A172 (cell line): ENCODE measurements at places on chromosomes 2 and 18. TPM values are rescaled to one million over a fixed set of nuclear protein-coding genes. Genes with fewer than 3 reads are reported as not detected.

DNA sequence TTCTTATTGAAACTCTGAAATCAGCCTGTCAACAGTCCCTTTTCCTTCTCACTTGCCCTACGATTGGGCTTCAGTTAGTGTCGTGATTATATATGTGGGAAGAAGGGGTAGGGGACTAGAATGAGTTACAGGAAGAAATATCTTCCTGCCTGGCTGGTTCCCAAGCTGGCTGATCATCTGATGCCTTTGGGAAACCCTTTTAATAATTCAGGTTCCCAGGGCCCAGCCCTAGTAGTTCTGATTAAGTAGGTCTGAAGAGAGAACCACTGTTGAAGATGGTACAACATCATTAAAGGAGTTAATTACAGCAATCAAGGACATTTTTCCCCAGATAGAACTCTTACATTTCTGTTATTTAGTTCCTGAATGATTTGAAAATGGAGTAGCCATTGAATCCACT lies 110.1 kb upstream of the EML6 start:
- DNase-seq, result peak; percentile 66

- no peak for DNase-seq
Measured at GRCh38 chr2:213545481-213545880, 261.2 kb downstream of the SPAG16 start.

DNA sequence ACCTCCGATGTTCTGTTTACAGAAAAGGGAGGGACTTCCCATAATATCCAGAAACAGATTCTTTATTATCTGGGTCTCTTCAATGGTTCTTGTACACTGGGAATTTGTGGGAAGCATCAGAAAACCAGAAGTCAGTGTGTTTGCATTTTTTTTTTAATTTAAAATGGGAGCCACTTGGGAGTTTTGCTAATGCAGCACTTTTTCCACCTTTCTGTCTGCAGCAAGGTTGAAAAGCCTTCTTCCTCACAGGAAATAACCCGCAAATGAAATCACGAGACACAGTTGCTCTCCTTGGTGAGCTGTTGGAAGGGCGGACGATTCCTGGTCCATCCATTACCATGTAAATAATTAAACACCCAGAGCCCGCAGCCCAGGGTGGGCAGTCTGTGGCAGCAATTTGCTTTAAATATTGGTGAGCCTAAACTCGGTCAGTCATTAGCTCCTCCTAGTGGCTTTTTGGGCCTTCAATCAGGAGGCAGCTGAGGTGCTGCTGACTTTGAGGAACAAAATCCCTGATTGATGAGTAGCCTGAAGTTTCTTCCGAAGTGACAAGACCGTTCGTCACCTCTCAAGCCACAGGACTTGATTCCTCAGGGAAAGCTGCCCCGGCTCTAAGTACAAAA lies 471.5 kb downstream of the EPHA4 start:
- no peak for DNase-seq

- no peak for DNase-seq
Measured at GRCh38 chr2:172607379-172607928, 51.6 kb downstream of the PDK1 start.

GRCh38 chr2:196914867-196915460 lies 11.5 kb downstream of the PGAP1 start:
- no peak for DNase-seq

DYNC2LI1 gene
- total RNA-seq, result 35.4 and 39.4 TPM in 2 replicates

SPATA3 gene
- not detected in 2 replicates for total RNA-seq

HS6ST1 gene
- 33.7 and 45.8 TPM in 2 replicates for total RNA-seq
